Stimulated activated CD8-positive, alpha-beta memory T cell treated with anti-CD3 and anti-CD28 coated beads, Interleukin-12 subunit alpha, Interleukin-12 subunit beta, amount 100 ng/mL, for 1 hour (primary cell): ENCODE measurements at places on chromosomes 5 and 9.
A peak's percentile ranks its signal among the peaks of the same experiment; 100 is the strongest.

GRCh38 chr5:115571441-115571878, 26.9 kb upstream of the FEM1C start:
- no peak for DNase-seq

GRCh38 chr5:103469288-103470040, 93.1 kb downstream of the NUDT12 start:
- no peak for DNase-seq

DNA sequence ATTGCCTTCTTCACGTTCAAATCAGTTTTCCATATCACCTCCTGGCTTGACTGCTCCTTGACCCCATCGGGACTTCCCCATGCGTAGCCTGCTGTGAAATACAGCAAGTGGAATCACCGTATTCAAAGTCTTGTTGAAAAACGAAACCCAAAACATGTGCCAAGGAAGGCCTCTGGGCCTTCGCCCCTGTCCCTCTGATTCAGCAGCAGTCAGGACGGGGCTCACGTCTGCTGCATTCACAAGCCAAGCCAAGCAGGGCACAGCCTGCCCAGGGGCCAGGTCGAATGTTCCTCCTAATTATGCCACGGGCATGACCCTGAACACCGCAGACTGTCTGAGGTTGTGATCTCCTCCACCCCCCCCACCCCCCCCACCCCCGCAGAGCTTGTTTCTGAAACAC, 960 bp upstream of the CTNND2 start:
- DNase-seq, result no peak

DNA sequence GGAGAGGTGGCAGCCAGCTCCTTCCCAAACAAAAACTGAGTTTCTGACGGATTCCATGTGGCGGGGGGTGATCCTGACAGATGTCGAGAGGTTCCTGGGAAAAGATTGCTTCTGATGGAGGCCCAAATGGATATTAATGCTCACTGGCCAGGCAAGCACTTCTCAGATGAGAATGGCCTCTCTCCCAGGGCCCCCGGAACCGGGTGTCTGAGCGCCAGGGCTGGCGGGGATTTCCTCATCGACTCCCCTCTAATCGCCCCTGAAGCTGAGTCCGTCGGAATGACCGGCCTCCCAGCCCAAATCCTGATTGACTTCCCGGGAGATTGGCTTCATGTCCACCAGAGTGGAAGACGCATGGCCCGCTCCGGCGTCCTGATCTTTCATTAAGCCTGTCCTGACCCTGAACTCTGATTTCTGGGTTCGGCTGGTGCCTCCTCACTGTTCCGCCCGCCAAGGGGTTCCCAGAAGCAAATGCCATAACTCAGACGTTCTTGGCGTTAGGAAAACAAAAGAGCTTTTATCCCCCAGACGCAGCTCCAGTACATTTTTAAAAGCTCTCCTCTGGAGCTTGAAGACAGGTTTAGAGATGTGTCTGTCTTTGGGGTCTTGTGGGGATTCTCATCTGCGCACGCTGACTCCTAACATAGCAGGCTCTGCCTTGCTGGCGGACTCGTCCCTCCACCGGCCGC, 17.6 kb downstream of the FIBCD1 start:
- DNase-seq, result no peak

GRCh38 chr5:142770650-142771609, 753 bp downstream of the ARHGAP26 start:
- peak; percentile 36 for DNase-seq

DNA sequence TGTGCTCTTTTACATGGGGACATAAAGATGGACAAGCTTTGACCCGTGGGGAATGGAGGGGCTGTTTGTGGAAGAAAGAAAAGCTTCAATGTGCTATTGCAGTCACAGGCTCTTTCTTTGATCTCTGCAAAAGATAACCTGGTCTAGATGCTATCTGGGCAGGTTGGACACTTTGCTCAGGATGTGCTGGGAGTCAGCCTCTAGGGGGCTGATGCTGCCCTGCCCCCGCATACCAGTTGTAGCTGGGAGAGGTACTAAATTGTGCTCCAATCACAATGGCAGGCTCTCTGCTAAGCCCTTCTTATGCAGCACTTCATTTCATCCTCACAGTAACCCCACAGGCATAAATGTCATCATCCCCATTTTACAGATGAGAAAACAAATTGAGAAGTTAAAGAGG, 67.2 kb downstream of the PSD2 start:
- DNase-seq, result no peak

DNA sequence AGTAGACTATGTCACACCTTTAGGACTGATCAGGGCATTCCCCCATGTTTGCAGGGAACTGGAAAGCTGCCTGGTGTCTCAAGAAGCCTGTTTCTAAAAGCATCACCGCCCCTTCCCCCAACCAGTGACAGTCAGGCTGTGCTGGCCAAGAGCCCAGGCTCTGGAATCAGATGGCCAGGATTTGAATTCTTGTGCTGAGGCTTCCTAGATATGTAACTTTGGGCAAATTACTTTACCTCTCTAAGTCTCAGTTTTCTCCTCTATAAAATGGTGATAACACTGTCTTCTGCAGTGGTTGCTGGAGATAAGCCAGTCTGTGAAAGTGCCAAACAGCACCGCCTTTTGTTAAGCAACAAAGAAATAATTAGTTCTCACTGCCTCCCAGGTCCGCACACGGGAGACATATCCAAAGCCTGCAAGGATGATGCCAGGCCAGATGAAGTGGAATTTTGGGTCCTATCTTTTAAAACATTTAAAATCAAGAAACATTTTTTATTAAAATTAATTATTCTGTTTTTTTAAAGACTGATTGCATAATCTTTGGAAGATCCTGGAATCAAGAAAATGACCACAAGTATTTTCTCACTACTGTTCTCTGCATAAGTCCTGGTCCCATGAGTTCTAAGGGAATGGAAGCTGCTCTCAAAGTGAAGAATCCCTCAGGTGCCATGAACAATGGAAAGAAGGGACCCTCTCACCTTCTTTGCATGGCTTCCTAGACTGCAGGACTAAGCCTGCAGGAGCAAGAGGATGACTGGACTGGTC, 13.9 kb downstream of the SLC31A2 start:
- no peak for DNase-seq

DNA sequence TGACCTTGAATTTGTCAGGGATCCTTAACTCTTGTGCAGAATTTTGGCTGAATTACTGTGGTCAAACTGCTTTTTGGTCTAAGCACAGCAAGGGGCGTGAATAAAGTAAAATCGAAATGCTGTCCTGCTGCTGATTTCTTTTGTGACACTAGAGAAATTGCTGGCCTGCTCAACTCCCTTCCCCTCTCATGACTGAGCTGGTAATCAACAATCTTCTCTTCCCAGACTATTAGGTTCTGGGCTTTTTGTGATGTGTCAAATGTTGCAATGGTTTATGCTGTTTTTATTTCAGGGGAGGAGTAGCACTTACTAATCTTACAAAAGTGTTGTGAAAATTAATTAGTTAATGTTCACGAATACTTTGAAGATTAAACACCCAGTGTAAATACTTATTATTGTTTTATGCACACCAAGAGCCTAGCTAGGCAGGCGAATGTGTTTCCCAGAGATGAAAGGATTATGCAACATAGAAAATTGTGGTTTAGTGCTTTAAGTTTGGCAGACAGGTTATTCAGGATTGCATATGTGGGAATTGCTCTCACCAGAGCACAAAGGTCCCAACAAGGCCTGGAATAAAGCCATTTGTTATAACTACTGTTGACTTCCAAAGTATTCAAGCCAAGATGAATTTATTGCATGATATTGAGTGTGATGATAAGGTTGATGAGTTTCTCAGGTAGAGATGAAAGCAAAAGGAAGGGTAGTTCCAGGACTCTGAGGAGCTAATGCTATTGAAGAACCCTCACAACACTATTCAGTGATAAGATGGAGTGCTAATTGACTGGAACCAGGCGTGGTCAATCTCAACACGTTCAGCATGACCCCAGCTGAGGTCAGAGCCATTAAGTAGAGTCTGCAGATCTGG, 280.7 kb upstream of the ZNF608 start:
- no peak for DNase-seq

- DNase-seq, result no peak
These were observed 112.2 kb upstream of the TRPM3 start for GRCh38 chr9:71233646-71234045.

- DNase-seq, result no peak
These were observed 62.7 kb downstream of the RGMB start for GRCh38 chr5:98836175-98836574.

DNA sequence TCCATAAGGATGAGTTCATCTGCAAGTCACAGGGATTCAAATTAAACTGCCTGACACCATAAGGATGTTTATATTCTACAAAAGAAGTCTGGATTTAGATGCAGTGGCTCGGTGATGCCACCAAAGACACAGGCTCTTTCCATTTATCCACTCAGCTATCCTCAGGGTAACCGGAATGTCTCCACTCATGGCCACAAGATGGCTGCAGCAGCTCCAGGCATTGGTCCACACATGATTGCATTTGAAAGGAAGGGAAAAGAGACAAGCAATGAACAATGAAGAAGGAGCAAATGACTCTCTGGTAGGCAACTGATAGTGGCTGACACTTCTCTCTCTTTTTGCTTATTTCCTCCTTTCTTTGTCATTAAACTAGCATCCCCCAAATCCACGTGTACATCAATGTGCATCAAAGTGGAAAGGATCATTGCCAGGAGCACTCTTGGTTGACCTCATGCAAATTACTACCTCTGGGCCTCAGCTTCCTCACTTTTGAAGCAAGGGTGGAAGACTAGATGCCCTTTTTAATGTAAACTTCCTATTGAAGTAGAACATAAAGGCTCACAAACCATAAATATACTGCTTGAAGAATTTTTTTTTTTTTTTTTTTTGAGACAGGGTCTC, 7.2 kb upstream of the SNX30 start:
- DNase-seq, result no peak

- DNase-seq, result no peak
These were observed 1.3 kb downstream of the TNFSF15 start for GRCh38 chr9:114804505-114804904.

GRCh38 chr5:3000631-3001030, 249.2 kb upstream of the IRX2 start:
- no peak for DNase-seq

GRCh38 chr5:161691911-161692310, 6.4 kb downstream of the GABRA6 start:
- DNase-seq, result no peak

DNA sequence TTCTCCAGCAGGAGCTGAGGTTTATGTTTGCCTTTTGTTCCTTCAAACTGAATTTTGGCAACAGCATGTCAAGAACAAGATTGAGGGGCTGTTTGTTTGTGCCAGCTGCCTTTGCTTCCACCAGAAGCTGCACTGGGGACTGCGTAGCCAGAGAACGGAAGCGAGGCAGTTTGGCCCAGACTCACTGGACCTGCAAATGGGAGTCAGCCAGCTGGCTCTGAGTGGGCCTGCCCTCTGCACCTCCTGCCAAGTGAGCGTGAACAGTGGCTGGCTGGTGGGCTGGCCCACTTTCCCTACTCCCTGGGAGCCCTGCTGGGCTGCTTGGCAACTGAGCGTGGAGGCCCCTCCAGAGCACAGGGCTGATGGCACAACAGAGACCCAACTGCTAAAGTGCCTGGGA, 111.6 kb downstream of the GALNT10 start:
- no peak for DNase-seq

- no peak for DNase-seq
These were observed 44.5 kb downstream of the CCDC125 start for GRCh38 chr5:69288069-69288468.

GRCh38 chr5:103706939-103707682, 144.5 kb upstream of the NUDT12 start:
- DNase-seq, result no peak

- no peak for DNase-seq
These were observed 10.9 kb upstream of the RIMOC1 start for GRCh38 chr5:41893074-41893851.

DNA sequence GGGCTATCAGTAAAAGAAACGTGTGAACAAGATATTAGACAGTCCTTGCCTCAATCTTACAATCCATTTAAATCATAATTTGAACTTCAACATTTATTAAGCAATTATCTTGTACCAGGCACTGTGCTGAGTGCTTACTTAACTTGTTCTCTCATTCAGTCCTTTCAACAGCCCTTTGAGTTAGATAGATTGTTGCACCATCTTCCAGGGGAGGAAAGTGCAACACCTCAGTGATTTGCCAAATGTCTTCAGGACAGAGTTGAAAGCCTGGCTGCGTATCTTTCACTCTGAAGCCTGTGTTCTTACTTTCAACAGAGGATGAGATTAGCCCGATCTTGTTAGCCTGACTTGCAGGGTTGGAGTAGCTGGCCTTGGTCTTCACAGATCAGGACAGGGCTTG, 34.2 kb upstream of the SUB1 start:
- no peak for DNase-seq

DNA sequence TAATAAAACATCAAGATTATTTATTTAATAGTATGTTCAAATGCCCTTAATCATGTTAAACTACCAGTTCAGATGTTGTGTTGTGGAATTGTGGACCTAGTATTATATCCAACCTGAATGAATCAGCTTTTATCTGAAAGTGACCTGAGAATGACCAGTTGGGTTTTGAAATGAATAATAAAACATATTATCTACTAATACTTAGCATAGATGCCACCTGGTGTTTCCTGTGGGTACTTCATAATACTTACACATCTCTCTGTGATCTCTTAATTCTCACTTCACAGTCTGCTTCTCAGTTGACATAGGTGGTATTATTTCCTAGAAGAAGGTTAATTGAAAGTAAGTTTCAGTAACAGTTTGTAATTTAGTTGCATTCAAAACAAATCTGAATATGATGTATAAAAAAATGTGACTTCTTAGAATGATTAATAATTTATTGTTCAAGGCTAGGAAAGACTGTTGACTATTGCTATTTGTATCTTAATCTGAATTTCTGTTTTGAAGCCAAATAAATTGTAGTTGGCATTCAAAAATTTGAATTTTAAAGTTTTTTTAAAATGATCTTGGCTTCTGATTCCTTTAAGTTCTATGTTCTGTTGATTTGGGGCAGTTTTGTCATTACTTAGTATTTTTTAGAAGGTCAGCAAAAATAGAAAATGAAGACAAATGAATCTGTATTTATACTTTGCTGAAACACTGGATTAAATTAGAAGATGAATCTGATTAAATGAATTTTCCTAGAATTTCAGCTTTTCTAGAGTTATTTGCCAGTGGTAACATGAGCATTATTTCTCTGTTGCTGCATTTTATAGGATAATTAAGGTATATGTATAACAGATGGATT, 48.2 kb downstream of the KIF2A start:
- no peak for DNase-seq

GRCh38 chr9:93010704-93011103, 47.8 kb upstream of the SUSD3 start:
- no peak for DNase-seq

- DNase-seq, result no peak
These were observed 13.2 kb upstream of the S1PR3 start for GRCh38 chr9:88978034-88978433.

- DNase-seq, result peak; percentile 33
These were observed 37.4 kb downstream of the PIK3R1 start for GRCh38 chr5:68252673-68253623.

DNA sequence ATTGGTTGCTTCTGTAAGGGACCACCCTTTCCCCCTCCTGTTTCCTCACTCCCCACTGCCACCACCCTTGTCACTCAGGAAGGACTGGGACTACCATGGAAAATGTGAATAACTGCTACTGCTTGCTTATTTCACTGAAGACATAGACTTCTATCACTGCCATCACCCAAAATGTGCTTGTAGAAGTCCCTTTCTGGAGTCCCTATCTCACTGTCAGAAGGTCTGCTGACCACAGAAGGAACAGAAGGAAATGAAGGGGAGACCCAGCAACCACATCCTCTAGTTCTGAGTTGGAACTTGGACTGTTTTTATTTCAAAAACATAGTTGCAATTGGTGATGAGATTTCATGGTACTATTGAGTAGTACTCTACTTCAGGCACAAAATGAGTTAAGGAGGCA, 122.5 kb downstream of the NPR3 start:
- DNase-seq, result no peak

GRCh38 chr5:178931846-178932760, 8.9 kb upstream of the ZNF454 start:
- DNase-seq, result no peak
